ENCODE measurements at places on chromosomes 16 and 17.

- no peak for DNase-seq
These were observed 48.3 kb upstream of the ABCC11 start for GRCh38 chr16:48295488-48296281.

GRCh38 chr16:24645739-24646645 is 83.5 kb upstream of the TNRC6A start:
- DNase-seq = no peak

DNA sequence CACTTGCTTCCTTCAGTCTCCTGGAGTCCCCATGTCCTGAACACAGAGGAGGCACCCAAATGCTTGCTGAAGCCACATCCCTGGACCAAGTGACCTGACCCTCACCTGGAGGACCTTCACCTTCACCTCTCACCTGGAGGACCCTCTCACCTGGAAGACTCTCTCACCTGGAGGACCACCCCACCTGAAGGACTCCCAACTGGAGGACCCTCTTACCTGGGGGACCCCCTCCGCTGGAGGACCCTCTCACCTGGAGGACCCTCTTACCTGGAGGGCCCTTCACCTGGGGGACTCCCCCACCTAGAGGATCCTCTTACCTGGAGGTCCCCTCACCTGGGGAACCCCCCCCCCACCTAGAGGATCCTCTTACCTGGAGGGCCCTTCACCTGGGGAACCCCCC is 573 bp upstream of the CDK10 start:
- no peak for DNase-seq

DNA sequence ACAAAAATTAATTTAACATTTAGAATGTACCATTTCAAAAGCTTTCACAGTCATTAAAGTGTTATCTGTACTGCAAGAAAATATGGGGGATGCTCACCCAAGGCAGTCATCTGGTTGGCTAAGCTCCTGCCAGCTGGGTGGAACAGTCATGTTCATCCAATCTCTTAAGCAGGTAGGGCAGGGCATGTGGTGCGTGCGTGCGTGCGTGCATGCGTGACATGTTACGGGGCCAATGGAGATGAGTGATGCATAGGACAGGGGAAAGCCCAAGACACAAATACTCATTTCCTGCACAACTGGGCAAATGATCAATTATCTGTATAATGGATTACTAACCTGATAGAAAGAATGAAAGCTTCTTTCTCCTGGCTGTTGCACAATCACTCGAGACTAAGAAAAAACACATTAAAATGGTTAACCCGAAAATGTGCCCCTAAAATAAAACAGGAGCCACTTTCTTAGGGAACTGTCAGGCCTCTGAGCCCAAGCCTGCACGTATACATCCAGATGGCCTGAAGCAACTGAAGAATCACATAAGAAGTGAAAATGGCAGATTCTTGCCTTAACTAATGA is 104.4 kb downstream of the MYO1D start:
- no peak for DNase-seq

All from SK-N-SH (cell line).